ENCODE measurements at places on chromosomes 13 and 19.

DNA sequence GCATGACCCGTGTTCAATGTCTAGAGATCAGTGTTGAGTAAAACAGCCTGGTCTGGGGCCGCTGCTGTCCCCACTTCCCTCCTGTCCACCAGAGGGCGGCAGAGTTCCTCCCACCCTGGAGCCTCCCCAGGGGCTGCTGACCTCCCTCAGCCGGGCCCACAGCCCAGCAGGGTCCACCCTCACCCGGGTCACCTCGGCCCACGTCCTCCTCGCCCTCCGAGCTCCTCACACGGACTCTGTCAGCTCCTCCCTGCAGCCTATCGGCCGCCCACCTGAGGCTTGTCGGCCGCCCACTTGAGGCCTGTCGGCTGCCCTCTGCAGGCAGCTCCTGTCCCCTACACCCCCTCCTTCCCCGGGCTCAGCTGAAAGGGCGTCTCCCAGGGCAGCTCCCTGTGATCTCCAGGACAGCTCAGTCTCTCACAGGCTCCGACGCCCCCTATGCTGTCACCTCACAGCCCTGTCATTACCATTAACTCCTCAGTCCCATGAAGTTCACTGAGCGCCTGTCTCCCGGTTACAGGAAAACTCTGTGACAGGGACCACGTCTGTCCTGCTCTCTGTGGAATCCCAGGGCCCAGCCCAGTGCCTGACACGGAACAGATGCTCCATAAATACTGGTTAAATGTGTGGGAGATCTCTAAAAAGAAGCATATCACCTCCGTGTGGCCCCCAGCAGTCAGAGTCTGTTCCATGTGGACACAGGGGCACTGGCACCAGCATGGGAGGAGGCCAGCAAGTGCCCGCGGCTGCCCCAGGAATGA lies 1.5 kb upstream of the CEACAM5 start:
- peak; percentile 80 for DNase-seq

DNA sequence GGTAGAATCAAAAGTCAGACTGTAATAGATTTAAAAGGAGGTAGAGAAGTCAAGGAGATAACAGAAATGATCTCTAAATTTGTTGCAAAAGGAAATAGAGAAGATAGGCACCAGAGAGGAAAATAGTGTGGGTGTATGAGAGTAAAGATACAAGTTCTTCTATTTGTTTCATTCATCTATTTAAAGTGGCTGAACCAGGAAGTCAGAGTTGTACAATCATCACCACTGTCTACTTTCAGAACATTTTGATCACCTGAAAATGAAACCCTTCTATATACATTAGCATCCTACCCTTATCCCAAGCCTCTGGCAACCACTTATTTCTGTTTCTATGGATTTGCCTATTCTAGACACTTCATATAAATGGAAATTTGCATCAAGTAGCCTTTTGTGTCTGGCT lies 36.7 kb downstream of the INTS6 start:
- DNase-seq, result no peak

- DNase-seq, result no peak
Observed at GRCh38 chr13:60572855-60573254, 175.8 kb downstream of the TDRD3 start.

- DNase-seq, result no peak
Observed at GRCh38 chr13:46146898-46147297, 35.1 kb downstream of the LCP1 start.

- DNase-seq, result no peak
Observed at GRCh38 chr13:32040689-32041088, 9.1 kb downstream of the FRY start.

Data from activated naive CD4-positive, alpha-beta T cell treated with anti-CD3 and anti-CD28 coated beads, Interleukin-2, amount 10 ng/mL, durations not matched to agents 7 days and 5 days (primary cell).